Fibroblast of skin of left quadriceps (primary cell): ENCODE measurements at places on chromosomes 11 and 22.
A peak's percentile ranks its signal among the peaks of the same experiment; 100 is the strongest.

DNA sequence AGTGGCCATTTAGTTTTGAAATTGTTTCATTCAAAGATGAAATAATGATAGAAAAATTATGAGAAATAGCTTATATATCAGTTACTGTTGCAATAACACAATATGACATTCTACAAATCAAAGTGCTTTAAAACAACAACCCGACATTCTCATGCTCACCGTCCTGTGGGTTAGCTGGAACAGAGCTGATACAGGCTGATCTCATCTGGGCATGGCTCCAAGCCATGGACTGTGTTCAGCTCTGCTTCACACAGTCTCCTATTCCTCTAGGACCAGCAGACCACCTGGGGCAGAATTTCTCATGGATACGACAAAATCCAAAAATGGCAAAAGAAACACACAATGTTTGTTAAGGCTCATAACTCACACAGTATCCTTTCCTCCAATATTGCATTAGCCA lies 178.6 kb downstream of the CNTN5 start:
- no peak for DNase-seq

DNA sequence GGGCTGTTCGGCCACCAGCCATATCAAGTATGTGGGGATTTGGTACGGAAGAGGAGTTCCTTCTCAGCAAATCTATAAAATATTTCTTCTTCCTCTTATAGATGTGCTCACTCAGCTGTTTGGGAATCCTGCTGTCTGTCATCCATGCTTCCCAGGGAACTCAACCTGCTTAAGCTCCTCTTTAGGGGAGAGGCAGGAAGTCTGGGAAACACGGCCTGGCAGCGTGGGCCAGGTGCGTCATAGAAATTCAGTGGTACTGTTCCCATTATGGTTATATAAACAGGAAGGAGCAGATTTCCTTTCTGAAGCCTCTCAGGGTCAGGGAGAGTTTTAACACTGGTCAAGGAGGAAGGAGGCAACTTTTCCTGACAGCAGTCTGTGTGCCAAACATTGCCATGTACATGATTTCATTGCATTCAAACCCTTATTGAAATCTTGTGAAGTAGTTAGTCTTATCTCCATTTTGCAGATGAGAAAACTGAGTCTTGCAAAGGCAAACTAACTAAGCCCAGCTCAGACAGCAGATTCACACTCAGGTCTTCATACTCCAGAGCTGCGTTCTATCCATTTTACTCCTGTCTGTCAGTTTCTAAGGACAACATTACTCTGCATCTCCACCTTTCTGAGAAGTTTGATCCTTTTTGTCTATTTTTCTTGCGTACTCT lies 35.4 kb upstream of the AMOTL1 start:
- DNase-seq = no peak

DNA sequence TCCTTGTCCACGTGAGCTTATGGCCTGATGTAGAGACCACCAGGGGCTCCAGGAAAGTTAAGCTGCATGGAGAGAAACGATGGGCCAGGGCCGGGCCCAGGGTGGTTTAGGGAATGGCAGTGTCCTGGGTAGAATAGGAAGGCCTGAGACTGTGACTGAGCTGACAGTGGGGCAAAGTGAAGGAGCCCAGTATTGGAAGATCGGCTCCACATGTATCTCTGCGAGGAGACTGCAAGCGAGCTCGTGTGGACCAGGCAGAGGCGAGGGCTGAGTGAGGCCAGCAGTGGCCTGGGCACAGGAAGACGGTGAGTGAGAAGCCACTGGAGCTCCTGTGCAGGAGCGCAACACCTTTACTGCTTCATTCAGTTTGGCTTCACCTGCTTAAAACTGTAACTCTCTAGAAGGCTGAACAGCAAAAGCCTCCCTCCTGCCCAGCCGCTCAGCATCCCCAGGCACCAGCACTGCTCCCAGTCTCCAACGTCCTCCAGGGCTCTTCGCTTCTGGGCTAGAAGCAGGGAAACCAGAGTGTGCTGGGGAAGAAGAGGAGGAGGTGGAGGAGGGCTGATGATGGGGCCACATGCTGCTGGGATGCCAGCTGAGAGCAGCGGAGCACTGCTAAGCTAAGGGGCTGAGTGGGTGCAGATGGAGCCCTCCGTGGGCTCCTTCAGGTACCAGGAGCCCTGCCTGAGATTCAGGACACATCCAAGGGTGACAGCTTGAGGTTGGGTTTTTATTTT lies 13.5 kb downstream of the TCIRG1 start:
- no peak for DNase-seq

DNA sequence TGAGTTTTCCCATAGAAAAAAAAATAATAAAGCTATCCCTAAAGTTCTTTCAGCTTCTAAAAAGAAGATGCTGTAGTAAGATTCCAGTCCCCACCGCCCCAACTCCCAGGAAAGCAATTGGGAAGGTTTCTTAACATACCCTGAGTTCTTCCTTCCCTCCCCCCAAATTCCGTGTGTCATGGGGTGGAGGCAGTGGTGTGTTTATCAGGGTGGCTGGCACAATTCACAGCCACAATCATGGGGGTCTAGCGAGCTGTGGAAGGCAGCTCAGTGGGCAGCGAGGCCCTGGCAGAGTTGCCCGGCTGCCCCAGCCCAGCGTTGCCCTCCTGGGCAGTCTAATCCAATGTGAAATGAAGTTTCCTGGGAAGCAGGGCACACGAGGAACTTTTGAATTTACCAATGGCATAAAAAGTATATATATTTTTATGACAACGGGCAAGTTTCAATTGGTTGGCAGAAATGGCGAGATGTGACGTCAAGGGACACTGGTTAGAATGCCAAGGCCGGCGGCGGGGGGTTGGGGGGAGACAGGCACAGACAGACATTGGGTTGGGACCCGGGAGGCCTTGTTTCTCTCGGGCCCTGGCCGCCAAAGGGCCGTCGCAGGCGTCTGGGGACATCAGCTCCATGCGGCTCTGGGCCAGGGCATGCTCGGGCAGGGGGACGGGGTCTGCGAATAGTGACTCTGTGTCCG lies 80.7 kb upstream of the PPARA start:
- DNase-seq = peak; percentile 80

DNA sequence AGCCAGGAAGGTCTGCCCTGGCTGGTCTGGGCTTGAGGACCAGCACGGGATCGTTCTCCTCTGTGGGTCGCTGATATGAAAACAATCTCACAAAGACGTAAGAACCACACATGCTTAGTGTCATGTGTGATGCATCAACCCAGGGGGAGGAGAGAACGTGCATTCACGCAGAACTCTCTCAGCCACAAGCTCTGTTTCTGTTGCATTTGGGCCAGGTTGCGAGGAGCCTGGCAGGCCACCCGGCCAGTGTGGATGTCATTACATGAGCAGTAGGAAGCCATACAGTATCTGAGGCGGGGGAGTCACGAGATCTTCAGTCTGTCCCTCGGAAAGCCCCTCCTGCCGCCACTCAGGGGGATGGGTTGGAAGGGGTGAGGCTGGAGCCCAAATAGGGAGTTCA lies 53.1 kb upstream of the KCNQ1OT1 start:
- no peak for DNase-seq

- DNase-seq = peak; percentile 73
Measured at GRCh38 chr11:132464003-132464342, 1068.3 kb downstream of the OPCML start.

- DNase-seq = peak; percentile 73
Measured at GRCh38 chr11:116986521-116987105, 111.6 kb downstream of the SIK3 start.

- no peak for DNase-seq
Measured at GRCh38 chr11:74948546-74948897, 369 bp downstream of the XRRA1 start.
